ENCODE measurements at places on chromosomes 12 and 14.

GRCh38 chr12:23950210-23950774 lies 822 bp upstream of the SOX5 start:
- no peak for DNase-seq

DNA sequence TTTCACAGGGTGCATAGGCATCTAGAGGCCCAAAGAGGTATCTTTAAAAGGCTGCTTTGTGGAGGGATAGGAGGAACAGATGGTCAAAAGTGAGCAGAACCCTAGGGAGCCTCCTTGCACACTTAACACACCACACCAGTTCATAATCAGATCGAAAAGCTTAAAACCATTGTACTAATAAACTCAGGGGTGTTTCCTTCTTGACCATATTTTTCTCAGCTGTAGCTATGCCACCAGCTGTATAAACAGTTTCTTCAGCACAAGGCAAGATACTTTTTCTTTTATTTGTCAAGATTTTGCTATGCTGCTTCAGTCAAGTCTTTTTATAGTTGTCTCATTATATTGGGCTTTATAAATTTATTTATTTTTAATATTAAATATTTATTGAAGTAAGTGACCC lies 88.7 kb downstream of the RIC8B start:
- no peak for DNase-seq

GRCh38 chr14:105260959-105261358 lies 12.6 kb downstream of the BTBD6 start:
- no peak for DNase-seq

DNA sequence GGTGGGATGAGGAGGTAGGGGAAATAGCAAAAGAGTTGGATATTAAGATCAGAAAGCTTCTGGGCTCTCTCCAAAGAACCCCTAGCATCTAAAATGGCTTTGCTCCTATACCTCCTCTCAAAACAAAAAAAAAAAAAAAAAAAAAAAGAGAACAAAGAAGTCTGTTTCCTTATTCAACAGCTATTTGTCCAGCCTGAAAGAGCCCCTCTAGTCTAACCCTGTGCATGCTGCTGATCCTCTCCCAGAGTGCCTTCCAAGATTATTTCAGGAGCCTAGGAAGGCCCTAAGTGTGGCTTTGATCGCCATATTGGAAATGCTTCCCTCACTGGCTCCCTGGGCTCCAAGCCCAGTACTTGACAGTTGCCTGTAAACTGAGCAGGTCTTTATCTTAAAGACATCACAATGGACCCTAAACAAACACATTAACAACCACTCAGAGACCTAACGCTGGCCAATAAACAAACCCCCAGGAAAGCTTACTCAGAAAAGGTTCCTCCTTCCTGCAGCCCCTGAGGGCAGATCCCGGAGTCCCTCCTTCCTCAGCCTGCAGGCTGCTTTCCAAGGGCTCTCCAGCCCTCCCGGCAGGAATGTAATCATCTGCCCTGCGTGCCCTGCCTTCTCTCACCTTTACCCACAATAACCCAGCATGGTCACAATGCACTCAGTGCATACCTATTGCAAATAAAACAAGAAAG lies 17.4 kb upstream of the COL2A1 start:
- no peak for DNase-seq

Measured in epithelial cell of proximal tubule (primary cell).